ENCODE measurements at places on chromosomes 7 and 10. TPM values are rescaled to one million over a fixed set of nuclear protein-coding genes. Genes with fewer than 3 reads are reported as not detected.

DNA sequence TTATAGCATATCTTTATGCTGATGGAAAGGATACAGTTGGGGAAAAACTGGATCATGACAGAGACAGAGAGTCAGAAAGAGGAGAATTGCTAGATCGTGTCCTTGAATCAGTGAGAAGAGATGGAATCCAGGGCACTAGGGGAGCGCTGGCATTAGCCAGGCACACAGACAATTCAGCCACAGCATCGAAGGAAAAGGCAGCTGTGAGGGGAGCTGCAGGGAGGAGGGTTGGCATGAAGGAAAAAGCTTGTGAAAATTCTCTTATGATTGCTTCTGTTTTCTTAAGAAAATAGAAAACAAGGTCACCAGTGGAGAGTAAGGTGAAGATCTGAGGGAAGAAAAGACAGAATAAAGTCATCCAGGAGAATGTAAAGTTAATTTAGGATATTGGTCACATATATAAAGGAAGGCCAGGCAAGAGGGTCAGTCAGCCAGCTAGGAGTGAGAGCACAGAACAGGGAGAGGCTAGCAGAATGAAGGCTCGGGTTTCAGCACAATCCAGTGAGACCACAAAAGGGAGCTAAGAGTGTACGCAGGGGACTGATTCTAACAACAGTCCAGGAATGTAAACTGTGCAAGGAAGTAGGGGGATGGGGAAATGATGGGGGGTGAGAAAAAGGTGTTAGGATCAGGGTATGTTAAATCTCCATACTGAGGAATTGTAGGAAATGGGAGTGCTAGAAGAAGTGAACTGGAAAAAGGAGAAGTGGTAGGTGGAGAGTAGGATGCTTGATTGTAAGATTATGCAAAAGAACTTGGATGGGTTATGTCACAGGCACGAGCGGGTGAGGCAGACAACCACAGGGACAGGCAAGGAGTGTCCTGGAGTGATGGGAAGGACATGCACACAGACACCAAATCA lies 112.0 kb downstream of the RNF32 start:
- no peak for DNase-seq

DNA sequence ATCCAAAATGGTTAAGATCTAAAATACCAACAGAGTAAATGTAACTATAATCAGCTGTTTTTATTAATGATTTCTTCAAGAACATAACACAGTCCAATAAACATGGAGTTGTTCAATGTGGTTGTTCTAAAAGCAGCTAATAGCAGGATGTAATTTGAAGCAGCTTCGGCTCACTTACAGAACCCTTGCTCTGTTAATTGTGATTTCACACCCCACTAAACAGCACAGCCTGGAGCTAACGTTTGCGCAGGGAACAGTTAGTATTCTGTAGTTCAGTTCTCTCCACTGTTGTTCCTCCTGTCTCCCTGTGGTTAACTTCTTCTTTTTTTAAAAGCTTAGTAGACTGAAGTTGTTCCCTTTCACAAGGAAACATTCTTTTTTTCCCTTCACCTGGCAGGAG lies 104.0 kb downstream of the GRM3 start:
- no peak for DNase-seq

DENND2A gene
- 8.7 TPM for polyA plus RNA-seq

DNA sequence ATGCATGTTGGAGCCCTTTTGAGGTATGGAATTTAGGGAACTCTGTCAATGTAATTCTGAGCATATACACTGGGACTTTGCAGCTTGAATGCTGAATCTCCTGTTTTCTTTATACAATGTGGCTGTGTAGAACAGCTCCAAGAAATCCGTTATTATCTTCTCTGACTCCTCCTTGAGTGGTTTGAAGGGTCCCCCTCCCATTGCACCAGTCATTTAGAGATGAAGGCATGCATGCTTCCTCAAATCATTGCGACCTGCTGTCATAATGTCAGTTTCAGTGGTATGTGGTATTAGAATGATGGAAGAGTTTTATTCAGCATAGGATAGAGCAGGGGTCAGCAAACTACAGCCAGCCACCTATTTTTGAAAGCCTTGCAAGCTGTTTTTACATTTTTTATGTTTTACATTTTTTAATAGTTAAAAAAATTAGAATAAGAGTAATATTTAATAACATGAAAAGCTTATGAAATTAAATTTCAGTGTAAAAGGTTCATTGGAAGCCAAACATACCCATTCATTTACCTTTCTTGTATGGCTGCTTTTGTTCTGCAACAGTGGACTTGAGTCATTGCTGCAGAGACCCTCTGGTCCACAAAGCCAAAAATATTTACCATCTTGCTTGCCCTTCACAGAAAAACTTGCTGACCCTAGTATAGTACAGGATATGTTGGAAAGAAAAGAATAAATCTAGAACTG lies 8.1 kb downstream of the STK17A start:
- no peak for DNase-seq

- no peak for DNase-seq
These were observed 1631.5 kb upstream of the LRRTM3 start for GRCh38 chr10:65294329-65294728.

DNA sequence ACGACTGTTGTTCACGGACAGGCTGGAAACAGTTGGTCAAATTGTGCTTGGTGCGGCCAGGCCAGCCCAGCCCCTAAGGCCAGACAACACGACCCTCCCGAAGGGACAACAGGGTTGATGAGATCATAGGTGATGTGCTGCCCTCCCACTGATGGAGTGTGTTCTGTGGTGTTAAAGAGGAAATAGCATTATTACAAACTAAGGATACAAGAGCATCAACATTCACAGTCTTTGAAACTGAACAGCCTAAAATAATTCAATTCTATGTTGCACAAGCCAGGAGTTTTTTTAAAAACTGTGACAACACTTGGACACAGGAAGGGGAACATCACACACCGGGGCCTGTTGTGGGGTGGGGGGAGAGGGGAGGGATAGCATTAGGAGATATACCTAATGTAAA lies 87.6 kb downstream of the FAM53B start:
- no peak for DNase-seq

MMP21 gene
- 0.20 TPM for polyA plus RNA-seq

GRCh38 chr10:59025981-59026765 lies 150.3 kb upstream of the PHYHIPL start:
- peak; percentile 42 for DNase-seq

DNA sequence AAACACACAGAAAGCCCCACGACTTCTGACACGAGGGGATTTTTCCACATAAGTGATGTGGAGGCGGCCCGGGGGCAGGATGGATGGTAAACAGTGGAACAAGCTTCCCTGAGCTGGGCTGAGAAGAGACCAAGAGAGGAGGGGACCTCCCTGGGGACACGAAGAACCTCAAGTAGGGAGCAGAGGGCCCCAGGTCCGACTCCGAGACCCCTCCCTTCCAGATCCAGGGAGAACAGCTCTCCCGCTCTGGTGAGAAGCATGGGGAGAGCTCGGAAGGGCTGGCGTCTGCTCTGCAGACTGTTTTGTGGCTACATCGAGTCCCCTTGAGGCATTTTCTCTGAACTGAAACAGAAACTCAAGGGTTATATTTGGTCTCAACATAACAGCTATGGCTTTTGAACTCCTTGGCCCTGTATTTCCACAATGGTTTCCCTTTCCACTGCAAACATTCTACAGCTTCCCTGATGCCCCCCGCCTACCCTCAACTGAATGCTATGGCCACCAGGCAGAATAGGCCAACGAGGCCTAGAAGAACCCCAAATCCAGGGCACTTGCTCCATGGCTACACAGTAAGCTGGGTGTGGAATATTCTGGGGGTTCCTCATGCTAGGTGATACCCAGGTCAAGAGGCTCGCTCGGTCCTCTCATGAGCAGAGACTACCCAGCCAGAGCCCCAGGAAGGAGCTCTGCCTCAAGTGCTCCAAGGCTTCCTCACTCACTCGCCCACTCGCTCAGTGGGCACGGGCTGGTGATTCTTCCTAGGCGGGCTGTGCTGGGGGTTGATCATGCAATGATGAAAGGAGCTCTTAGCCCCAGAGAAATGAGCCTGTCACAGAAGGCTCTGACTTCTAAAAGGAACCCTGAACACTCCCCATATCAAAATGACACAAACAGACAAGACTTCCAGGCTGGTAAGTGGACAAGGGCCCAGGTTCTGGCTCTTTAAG lies 47.5 kb downstream of the FAM53B start:
- DNase-seq, result peak; percentile 45

TCF7L2 gene
- 9.2 TPM for polyA plus RNA-seq

LRRD1 gene
- polyA plus RNA-seq, result not detected

DNA sequence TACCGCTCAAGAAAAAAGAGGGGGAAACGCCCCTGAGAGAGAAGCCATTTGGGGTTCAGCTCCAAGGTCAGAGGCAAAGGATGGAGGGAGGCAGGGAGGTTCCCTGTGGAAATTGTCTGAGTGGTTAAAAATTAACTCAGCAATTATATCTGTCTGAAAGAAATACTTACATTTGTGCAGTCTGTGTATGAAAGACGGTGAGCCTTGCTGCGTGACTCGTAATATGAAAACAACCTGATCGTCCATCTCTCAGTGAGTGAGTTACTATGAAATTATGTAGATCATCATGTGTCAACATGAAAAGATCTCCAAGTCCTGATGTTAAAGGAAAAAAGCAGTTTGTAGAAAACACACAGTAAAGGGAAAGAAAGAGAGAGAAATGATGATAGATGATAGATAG lies 67.2 kb upstream of the FAM204A start:
- no peak for DNase-seq

DNA sequence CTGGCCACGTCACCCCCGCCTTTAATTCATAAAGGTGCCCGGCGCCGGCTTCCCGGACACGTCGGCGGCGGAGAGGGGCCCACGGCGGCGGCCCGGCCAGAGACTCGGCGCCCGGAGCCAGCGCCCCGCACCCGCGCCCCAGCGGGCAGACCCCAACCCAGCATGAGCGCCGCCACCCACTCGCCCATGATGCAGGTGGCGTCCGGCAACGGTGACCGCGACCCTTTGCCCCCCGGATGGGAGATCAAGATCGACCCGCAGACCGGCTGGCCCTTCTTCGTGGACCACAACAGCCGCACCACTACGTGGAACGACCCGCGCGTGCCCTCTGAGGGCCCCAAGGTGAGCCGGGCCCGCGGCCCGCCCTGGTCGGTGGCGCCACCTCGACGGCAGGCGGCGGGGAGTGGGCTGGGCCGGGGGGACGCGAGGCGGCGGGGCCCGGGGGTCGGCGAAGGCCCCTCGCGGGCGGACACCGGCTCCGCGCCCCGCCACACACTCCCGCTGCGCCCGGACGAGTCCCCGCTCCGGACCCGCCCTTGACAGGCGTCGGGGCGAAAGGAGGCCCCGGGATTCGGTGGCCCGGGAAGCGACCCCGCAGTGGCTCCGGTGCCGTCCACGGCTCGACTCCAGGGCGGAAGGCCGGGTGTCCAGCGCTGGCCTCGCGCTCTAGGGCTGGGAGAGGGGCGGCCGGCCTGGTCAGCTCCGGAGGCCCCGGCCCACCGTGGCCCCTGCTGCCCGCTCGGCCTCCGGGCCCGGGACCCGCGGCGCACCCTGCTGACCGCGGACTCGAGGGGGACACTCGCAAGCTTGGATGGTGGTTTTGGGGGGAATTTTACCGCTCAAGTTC lies 557 bp downstream of the BAG3 start:
- peak; percentile 32 for DNase-seq

EPDR1 gene
- 13.9 TPM for polyA plus RNA-seq

DNA sequence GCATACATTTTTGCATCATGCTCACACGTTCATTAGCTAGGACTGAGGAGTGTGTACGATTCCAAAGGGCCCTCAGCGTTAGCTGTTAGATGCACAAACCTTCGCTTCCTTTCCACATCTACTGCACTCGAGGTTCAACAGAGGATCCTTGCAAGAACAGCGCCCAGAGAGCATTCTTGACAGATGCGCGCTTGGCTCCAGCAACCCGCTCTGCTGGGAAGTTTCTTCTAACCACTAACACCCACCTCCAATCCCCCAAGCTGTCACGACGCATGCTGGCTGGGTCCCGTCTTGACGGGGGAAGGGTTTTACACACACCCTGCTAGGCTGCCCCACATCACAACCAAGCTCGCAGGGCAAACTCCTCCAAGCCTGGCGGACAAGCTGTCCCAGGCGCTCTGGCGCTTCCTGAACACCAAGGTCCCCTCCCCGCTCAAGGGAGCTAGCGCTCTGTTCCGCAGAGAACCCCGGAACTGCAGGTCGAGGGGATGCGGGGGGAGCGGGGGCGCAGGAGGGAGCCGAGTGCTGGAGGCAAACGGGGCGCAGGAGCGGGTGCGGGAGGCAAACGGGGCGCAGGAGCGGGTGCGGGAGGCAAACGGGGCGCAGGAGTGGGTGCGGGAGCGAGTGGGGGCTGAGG lies 653 bp upstream of the ADRB1 start:
- DNase-seq, result peak; percentile 85

DNA sequence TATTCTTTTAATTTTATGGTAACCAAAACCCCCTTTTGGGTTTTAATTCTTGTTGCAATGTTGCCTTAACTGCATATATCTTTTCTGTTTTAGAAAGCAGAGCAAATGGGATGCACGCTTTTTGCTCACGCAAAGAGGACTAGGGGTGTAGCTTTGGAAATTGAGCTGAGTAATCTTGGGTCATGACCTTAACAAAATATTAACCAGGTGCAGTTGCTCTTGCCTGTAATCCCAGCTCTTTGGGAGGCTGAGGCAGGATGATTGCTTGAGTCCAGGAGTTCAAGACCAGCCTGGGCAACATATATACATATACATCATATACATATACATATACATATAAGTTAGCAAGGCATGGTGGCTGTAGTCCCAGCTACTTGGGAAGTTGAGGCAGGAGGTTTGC lies 172.9 kb upstream of the BMPER start:
- DNase-seq, result no peak

ITPRID1 gene
- not detected for polyA plus RNA-seq

OR2A12 gene
- not detected for polyA plus RNA-seq

Data from right cardiac atrium (tissue), 5 donors.